ENCODE measurements at places on chromosomes 3 and 15.
A peak's percentile ranks its signal among the peaks of the same experiment; 100 is the strongest.

DNA sequence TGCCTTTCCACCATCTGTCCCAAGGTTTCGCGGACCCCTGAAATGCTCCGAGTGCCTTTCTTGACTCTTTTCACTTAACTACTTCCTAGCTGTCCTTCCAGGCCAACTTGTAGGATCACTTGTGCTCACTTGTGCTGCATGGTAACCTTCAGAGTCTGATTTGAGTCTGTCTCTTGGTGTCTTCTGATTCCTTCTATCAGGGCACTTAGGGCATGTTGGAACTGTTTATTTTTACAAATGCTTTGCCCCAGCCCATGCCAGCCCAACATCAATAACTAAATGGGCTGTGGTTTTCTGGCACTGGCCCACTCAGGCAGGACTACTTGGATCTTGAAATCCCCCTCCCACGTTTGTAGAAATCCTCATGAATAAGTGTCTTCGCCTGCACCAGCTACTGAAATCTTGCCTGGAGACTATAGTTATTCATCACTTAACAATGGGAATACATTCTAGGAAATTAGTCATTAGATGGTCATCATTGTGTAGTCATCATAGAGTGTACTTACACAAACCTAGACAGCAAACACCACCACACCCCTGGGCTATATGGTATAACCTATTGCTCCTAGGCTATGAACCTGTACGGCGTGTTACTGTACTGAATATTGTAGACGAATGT, 123.1 kb upstream of the STRIT1 start:
- no peak for DNase-seq

GRCh38 chr15:82393671-82394070, 35.9 kb upstream of the GOLGA6L9 start:
- no peak for DNase-seq

DNA sequence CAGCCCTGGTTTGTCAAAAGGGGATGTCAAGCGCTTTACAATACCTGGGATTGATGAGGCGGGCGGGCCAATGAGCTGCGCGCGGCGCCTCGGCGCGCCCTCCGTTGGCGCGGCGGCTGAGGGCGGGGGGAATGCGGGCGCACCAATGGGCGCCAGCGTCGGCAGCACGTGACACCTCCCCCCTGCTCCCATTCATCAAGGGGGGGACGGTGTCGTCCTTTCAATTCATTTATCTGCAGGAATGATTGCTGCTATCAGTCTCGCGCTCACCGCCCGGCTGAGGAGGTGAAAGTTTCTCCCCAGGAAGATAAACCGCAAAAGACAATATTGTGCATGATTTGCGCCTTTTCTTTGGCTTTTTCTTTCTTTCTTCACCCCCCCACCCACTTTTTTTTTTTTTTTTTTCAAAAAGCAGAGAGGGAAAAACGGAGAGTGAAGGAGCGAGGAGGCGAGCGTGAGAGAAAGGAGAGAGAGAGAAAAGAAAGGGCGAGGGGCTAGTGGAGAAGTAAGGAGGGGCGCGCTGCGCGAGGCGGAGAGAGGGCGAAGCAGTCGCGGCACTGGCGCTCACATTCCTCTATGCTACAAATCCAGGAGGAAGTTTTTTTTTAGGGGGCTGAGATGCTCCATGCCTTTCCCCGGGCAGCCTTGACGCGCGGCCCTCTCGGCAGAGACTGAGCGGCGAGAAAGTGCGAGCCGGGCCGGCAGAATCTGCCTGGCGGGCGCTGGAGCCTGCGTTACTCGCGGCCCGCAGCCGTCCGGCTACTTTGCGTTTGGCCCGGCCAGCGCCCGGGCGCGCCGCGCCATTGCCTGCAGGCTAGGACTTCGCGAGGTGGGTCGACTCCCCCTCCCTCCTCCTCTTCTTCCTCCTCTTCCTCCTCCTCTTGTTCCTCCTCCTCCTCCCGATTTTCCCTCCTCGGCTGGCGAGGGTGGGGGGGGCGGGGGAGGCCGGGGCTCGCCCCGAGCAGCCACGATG, at the start of gene ZIC1:
ZIC1 (plus strand) TSS at position 223 of the 973 bp plus-strand sequence; CDS start at position 971, 748 bp downstream.
- DNase-seq = no peak

DNA sequence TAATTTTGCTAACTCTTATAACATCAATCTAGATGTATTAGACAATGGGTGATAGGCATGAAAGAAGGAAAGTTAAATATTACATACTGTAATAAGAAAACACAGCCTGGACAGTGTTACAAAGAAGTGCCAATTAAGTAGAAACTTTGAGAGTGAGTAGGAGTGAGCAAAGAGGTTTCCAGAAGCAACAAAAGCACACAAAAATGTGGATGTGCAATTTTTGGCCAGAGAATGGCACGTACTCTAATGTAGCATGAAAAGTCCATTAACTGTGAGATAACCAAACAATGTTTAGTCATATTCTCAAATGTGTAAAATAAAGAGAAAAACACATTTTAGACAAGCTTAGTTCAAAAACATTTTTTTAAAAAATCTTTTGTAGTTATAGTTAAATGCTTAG, 567.3 kb downstream of the ROBO1 start:
- no peak for DNase-seq

- no peak for DNase-seq
Measured at GRCh38 chr15:91855684-91856489, 2.4 kb downstream of the SLCO3A1 start.

- no peak for DNase-seq
Measured at GRCh38 chr3:143849854-143850549, 1.7 kb upstream of the SLC9A9 start.

DNA sequence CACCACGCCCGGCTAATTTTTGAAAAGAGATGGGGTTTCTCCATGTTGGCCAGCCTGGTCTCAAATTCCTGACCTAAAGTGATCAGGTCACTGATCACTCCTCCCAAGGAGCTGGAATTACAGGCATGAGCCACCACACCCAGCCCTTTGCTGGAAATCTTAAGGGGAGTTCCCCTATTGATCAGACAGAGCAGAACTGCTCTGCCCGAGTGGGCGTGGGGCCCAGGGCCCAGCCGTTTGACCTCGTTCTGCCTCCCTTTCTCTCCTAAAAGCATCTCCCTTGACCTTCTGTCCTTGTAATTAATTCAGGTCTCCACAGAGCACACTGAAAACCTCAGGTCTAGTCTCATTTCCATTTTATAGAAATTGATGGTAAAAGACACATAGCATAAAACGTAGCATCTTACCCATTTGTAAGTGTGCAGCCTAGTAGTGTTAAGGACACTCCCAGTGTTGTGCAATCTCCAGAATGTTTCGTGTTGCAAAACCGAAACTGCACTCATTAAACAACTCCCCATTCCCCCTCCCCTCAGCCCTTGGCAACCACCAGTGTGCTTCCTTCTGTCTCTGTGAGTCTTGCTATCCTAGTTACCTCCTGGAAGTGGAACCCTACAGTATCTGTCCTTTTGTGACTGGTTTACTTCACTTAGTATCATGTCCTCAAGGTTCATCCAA, 89.3 kb downstream of the SLCO3A1 start:
- DNase-seq = peak; percentile 35

DNA sequence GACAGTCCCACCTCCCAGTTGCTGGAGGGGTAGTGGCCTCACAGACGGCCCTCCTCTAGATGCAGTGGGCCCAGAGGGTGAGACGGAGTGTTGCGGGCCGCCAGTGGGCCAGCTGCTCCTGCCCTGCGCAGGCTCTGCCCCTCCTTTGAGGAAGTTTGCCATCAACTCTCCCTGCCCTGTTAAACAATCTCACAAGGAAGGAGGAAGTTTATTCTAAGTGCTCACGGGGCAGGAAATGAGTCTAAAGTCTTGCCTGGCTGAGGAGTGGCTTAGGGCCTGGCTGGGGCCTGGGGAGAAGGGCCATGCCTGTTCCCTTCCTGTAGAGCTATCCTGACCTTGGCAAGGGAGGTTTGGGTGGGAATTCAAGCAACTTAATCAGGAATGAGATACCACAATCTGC, at the start of gene FAM3D:
FAM3D (minus strand) TSS at position 92 of the 400 bp plus-strand sequence. CDS start 11,211 bp downstream, outside the sequence.
- peak; percentile 25 for DNase-seq

DNA sequence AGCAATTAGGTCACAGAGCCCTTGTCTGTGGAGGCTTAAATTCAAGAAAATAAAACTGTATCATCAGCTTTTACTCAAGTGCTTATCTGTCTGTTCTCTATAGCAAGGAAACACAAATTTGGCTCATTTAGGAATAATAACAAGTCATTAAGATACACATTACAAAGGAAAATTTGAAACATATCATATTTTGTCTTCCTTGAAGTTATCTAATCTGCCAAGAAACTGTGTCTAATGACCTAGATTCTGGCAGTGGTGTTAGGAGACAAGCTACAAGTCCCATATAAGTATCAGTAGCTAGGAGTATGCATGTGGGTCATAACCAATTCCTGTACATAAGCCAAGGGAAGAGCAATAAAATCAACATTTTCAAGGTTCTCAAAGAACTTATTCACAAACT, 108.2 kb upstream of the SETMAR start:
- no peak for DNase-seq

GRCh38 chr15:48627260-48627940, 18.1 kb downstream of the FBN1 start:
- no peak for DNase-seq

- DNase-seq = no peak
Measured at GRCh38 chr3:48949376-48949717, 30.7 kb downstream of the ARIH2 start.

DNA sequence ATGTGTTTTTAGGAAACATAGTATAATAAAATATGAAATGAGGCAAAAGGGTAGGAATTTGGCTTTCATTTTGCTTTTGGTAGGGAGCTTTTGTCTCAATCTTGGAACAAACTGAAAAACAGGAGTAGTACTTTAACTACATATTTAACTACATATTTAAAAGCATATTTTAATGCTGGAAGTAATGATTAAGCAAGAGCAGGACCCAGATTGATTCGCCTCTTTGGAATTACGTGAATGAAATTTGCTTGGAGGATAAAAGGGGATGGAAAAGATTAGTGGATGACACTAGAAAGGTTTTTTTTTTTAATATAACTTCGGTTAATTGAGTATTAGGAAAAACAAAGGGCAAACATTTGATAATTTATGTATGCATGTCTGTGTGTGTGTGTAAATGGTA, 11.2 kb upstream of the TMEM212 start:
- DNase-seq = no peak

- peak; percentile 71 for DNase-seq
Measured at GRCh38 chr3:169813757-169814517, 1.2 kb upstream of the LRRC34 start.

GRCh38 chr3:195042743-195043606, 228.0 kb downstream of the XXYLT1 start:
- no peak for DNase-seq

- no peak for DNase-seq
Measured at GRCh38 chr3:194830401-194830800, 144.7 kb downstream of the FAM43A start.

GRCh38 chr3:133851931-133852330, 43.8 kb downstream of the RAB6B start:
- no peak for DNase-seq

DNA sequence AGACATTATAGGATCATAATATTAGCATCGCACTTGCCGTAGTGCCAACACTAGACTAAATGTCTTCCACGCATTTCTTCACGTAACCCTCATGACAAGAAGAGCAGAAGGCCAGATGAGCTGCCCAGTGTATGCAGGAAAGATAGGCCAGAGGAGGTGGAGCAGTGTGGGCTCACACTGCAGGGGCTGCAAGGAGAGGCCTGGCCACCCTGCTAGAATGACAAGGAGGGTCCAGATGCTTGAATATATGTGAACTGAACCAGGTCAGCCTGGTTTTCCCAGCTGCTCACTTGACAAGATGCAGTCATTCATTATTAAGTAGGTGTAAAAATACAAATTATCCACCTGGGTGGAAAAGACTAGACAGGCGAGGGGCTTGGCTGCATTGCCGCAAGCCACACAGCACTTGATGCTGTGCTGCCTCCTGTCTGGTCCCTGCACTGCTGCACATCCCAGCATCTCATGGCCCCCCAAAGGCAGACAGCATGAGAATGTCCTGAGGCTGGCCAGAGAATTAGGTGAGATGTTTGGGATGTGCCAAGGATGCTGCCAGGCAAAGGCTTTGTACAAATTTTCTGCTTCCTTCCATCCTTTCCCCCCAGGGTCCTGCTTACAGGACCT, 115.2 kb downstream of the NTRK3 start:
- no peak for DNase-seq

GRCh38 chr3:89179355-89180001, 72.1 kb downstream of the EPHA3 start:
- no peak for DNase-seq

- DNase-seq = no peak
Measured at GRCh38 chr15:52483707-52484106, 45.0 kb downstream of the MYO5A start.

DNA sequence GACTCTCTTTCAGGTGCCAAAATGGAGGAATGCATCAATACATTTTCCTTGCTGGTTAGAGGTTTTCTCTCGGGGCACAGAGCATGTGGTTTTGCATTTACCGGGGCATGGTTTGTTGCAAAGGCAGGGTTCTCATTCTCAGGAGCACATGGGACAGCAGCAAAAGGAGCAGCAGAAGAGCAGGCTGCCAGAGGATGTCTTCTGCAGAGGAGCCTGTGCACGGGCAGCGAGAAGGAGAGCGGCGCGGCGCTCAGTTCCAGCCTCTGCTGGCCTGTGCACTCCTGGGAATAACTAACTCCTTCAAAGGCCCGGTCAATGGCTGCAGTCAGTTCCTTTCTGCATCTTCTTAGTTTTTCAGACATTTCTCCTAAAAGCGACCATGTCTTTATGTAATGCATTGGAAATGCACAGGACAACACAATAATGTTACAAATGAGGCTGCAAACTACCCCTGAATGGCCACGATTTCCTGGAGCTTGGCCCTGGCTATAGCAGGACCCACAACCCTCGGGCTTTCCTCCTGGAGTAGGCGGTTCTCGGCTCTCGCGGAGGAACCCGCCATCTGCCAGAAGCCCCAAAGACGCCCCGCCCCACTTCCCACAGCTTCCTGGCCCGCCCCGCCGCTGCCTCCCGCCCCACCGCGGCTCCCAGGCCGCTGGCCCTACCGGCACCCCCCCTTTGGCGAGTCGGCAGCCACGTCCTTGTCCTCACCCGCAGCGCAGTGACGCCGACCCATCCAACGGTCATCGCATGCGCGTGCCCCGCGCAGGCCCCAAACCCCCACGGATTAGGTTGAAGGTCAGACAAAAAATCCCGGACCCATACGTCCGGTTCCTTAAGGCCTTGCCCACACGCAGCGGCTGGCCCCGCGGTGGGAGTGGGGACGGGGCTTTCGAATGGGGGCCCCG, at the start of gene C3orf62:
C3orf62 (minus strand) TSS at position 758 of the 908 bp plus-strand sequence; CDS start at position 398, 360 bp downstream.
- peak; percentile 29 for DNase-seq

DNA sequence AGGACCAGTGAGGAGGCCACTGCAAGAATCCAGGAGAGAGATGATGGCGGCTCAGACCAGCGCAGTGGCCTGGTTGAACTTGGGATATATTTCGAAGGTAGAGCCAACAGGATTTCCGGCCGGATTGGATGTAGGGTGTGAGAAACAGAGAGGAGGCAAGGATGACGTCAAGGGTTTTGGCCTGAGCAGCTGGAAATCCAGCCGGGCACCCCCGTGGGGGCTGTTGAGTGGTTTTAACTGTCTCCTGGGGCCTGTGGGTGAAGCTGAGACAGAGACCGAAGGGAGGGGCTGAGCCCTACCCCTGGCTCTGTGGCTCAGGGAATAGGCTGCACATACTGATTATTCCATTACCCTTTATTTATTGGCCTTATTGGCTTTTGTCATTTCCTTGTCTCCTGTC, 45.7 kb downstream of the EXOG start:
- DNase-seq = no peak

- DNase-seq = peak; percentile 75
Measured at GRCh38 chr15:94231723-94232468, 535 bp downstream of the MCTP2 start.
